T47D (cell line): ENCODE measurements at places on chromosomes 7 and 10.

DNA sequence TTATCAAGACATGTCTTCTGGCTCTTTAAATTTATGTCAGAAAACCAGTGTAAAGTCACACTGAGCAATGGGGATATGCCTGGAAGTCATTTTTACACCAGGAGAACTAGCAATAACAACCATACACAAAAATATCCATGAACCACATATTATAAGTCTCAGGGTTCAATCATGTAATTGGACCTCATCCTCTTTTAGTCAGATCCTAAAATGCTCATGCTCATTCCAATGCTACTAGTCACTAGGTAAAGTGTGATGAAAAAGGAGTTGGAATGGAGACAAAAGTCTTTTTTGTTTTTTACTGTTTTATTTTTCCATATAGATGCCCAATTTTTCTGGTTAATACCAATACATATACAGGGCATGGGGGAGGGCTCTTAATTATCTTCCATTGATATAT is 306.1 kb downstream of the DGKB start:
- DNase-seq = no peak

- DNase-seq = no peak
Measured at GRCh38 chr10:69901022-69901421, 99.3 kb downstream of the COL13A1 start.

GRCh38 chr7:19056305-19056704 is 61.1 kb downstream of the TWIST1 start:
- no peak for DNase-seq

- peak; percentile 86 for DNase-seq
Measured at GRCh38 chr10:69385454-69386350, 31.0 kb downstream of the TACR2 start.

GRCh38 chr7:18700147-18700546 is 204.6 kb downstream of the HDAC9 start:
- no peak for DNase-seq

- DNase-seq = no peak
Measured at GRCh38 chr10:129465796-129466702, 992 bp upstream of the MGMT start.

DNA sequence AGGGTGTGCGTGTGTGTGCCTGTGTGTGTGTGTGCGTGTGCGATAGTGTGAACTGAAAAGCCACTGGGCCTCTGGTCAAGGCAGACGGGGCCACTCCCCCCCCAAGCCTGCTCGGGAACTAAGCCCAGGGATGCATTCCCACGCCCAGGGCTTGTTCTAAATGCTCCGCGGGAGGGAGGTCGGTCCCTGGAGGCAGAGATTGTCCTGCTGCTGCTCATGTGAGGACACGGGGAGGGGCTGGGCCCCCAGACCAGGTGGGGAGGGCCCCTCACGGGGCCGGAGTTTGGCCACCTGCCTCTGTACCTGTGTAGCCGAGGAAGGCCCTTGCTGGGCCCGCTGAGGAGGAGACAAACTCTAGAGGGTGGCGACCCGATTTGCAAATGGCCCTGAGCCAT is 93.9 kb downstream of the PDGFA start:
- DNase-seq = no peak

- DNase-seq = no peak
Measured at GRCh38 chr7:99296471-99296870, 23.8 kb downstream of the MYH16 start.

- no peak for DNase-seq
Measured at GRCh38 chr7:101108961-101109360, 17.9 kb upstream of the SERPINE1 start.

GRCh38 chr7:114310345-114311110 is 104.1 kb upstream of the FOXP2 start:
- DNase-seq = peak; percentile 5

GRCh38 chr7:112753298-112753697 is 36.9 kb downstream of the TMEM168 start:
- no peak for DNase-seq

DNA sequence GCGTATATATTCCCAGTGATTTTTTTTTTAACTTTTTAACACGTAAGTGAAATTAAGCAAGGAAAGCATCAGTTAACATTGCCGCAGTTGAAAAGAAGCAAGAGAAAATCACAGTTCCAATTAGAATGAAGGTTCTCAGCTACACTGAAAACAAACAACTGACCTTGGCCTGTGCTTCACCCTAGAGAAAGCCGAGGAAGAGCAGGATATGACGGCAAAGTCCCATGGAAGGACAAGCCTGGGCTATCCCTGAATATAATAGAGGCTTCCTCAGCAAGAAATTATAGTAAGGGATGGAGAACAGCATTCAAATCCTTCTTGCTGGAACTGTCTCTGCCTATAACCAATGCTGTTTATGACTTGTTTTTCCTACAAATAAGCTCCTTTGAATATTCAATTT is 83.0 kb upstream of the INHBA start:
- DNase-seq = no peak
